Activated CD8-positive, alpha-beta T cell treated with anti-CD3 and anti-CD28 coated beads for 36 hours (primary cell): ENCODE measurements at places on chromosomes 11 and 22. TPM values are rescaled to one million over a fixed set of nuclear protein-coding genes. Genes with fewer than 3 reads are reported as not detected.

The GRIK4 gene
- total RNA-seq = not detected

The SDHD gene
- 101 TPM for total RNA-seq

The GAB2 gene
- 1.8 TPM for total RNA-seq

The IFITM10 gene
- 0.07 TPM for total RNA-seq

The EPS8L2 gene
- 16.7 TPM for total RNA-seq

The ACTN3 gene
- total RNA-seq = not detected

The YIF1A gene
- total RNA-seq = 57.4 TPM

The DGCR6 gene
- total RNA-seq = 1.4 TPM
